ENCODE measurements at places on chromosomes 4 and X.

DNA sequence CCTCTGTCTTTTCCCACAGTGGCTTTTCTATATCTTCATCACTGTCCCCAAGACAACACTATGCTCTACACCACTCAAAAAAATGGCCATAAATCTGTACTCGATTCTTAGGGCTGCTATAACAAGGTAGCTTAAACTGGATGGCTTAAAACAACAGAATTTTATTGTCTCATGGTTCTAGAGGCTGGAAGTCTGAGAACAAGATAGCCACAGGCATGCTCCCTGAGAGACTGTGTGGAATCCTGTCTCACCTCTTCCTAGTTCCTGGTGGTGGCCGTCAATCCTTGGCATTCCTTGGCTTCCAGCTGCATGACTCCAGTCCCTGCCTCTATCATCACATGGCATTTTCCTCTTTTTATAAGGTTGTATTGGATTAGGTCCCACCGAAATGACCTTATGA, 70.7 kb upstream of the DCLK2 start:
- no peak for DNase-seq

DNA sequence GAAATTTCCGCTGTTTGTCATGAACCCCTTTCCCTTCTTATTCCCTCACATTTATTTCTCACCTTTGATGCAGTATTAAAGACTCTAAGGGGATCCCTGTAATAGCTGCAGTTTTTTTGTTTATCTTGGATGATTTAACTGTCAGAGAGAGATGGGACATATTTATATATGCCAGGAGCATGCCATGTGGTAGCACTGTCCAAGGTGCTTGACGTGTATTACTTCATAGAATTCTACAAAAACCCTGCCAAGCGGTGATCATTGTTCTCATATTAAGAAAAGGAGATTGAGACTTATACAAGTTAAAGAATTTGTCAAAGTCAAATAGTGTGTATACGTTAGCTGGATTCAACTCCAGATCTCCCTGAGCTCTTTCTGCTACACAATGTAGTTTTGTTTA, 78.2 kb downstream of the SPRY1 start:
- DNase-seq: no peak

GRCh38 chr4:123415977-123416376, 19.4 kb downstream of the SPRY1 start:
- DNase-seq: peak; percentile 18

DNA sequence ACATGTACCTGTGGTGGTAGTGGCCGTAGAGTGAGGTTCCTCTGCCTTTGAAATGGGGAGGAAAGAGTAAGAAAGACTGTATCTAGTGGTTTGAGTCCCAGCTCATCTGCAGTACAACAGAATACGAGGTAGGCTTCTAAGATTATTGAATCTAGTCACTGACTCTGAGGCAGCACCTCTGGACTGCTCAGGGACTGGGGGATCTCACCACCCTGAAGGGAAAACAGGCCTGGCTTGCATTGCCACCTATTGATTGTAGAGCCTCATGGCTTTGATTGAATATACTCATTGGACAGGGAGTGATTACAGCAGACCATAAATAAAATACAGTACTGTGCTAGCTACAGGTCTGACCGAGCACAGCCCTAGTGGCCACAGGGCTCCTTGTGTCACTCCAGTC, 50.5 kb downstream of the GPR174 start:
- DNase-seq: no peak

- no peak for DNase-seq
Observed at GRCh38 chr4:152590179-152591031, 54.5 kb upstream of the FBXW7 start.

- no peak for DNase-seq
Observed at GRCh38 chr4:137032222-137032621, 500.1 kb downstream of the PCDH18 start.

- DNase-seq: peak; percentile 26
Observed at GRCh38 chr4:11480683-11481082, 52.0 kb upstream of the HS3ST1 start.

DNA sequence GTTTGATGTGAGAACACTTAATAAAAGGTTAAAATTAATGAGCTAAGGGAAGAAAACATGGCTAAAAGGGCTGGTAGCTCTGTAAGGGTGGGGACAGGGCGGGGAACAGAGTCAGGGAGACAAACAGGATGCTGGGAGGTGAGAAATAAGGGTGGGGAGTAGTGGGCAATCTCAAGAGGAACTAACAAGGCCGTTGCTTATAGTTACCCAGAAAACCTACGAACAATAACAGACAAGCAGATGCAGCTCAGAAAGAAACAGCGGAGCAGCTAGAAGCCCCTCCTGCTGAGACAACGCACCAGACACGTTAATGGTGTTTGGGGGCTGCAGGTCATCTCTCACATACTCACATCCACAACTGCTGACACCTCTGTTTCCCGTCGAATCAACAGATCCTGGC, 9.7 kb upstream of the KLF3 start:
- peak; percentile 69 for DNase-seq

DNA sequence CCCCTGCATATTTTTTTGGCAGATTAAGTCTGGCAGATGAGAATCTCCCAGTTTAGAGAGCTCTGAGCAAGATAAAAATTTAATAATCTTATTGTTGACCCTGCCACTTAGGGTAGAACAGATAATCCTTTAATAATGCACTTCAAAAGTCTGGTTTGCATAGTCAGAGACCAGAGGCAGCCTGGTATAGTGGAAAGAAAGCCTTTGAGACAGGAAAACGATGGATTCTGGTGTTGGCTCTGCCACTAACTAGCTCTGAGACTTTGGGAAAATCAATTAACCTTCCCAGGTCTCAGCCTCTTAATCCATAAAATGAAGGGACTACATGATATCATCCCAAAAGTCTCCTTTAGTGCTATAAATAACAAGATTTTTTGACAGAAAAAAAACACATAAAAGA, 824.5 kb downstream of the STIM2 start:
- DNase-seq: no peak

DNA sequence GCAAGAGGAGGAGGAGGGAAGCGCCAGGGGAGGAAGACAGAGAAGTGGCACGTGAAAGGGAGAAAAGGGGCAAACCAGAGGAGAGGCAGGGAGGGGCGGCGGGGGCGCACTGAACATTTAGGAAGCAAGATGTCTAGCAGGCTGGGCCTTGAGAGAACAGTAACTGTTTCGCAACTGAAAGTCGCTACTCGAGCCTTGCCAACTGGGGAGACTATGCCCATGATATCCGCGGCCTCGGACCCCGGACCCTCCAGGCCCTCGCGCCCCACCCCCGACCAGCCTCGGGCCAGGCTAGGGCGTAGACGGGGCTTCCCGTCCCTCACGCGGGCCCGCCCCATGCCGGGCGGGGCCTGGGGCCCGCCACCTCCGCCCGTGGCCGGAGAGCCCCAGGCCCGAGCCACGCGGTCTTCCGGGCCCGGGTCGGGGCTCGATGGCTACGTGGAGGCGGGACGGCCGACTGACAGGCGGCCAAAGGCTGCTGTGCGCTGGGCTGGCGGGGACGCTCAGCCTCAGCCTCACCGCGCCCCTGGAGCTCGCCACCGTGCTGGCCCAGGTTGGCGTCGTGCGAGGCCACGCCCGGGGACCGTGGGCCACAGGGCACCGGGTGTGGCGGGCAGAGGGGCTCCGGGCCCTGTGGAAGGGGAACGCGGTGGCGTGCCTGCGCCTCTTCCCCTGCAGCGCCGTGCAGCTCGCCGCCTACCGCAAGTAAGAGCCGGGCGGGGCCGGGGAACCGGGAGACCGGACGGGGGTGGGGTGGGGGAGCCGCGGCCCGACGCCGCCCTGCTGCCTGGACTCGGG, at the start of gene SLC25A43:
Gene SLC25A43, plus strand, starts transcription at position 363 of the 798 bp plus-strand sequence. Its CDS starts 68 bp downstream, at position 431.
- peak; percentile 34 for DNase-seq

DNA sequence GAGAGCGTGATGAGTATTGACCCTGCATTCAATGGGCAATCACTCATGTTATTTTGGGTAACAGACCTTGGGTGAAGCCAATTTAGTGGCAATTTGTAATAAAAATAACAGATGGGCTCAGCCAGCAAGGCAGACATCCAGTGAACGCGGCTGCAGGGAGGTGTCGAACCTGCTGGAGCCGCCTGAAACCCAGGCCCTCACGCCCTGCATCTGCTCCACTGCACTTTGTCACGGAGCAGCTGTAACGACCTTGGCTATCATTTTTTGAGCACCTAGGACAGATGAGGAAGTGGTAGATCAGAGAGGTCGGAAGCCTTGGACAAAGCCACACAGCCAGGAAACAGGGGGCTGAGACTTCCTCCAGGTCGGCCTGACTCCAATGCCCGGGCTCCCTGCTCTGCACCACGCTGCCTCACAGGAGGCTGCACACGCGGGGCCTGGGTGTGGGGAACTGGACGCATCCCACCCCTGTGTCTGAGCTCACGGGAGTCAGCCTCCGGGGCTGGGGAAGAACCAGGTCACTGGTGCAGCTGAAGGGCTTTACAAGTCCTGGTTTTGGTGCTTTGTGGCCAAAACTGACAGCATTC, 19.4 kb downstream of the HMX1 start:
- DNase-seq: no peak

- no peak for DNase-seq
Observed at GRCh38 chr4:16116019-16116418, 32.2 kb upstream of the PROM1 start.

Measured in CD4-positive, alpha-beta T cell treated with Interferon alpha-2 for 1 hour (primary cell).